Right atrium auricular region (tissue), 2 donors: ENCODE measurements at places on chromosomes 7 and 10.

- no peak for DNase-seq
These were observed 59.1 kb upstream of the PDCD4 start for GRCh38 chr10:110812583-110812982.

DNA sequence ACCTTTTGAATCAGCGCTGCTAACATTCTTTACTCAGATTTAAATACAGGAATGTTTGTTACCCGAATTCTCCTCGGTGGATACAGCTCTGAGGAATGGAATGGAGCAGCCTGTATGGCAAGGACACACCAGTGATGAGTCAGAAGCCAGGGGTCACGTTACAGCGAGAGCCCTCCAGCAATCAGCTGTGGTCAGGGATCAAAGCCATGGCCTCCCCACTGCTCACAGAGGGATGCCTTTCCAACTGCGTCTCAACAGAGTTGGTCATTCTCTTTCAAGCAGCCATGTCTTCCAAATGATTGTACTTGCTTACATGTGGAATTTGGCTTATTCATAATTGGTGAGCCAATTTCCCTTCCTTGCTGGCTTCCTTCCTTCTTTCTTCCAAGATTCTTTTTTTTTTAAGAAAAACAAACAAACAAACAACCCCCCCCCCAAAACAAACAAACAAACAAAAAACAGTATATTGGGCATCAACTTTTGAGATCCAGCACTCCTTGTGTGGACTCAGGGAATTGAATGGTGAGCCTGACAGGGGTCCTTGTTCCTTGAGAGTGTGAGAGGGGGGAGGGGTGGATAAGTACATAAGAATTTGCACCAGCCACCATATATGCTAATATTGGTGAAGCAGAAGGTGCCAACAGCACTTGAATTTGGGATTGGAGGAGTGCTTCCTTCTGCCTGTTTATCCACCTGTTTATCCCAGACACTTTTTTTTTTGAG is 100.2 kb downstream of the ATXN7L1 start:
- peak; percentile 77 for DNase-seq

GRCh38 chr10:69913606-69914382 is 112.1 kb downstream of the COL13A1 start:
- no peak for DNase-seq

- no peak for DNase-seq
These were observed 43.7 kb downstream of the CTTNBP2 start for GRCh38 chr7:117829450-117830117.

- peak; percentile 85 for DNase-seq
These were observed 70.3 kb upstream of the KMT2E start for GRCh38 chr7:104943502-104944343.

DNA sequence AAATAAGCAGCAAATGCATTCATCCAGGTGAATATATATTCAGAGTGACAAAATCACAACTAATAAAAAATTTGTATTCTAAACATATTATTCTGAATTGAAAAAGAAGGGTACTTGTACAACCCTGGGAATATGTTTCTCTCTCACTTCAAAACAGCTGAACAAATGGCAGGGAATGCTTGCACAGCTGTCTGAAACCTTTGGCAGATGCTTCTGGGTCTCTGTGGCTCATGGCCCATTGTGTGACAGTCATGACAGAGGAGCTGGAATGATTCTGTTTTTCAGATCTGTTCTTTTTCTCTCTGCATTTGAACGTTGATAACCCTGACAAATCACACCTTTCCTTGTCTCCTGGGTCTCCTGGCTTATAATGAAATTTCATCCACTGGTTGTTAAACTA is 275.7 kb upstream of the FZD1 start:
- DNase-seq: no peak

DNA sequence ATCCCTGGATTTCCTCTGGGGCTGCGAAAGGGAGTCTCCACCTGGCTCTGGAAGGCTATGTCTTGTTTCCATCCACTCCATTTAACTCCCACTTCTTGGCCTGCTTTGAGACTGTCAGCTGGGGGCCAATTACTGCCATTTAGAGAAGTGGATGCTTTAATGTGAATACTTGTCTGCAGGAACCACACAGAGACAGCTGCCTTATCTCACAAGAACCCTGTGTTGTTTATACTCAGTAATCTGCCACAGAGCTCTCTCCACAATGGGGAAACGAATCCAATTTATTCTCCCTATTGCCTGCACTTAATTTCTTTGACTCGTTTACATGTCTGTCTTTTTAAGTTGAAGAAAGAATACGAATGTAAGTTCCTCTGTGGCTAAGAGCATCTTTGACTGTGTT is 787.0 kb upstream of the C7orf33 start:
- DNase-seq: no peak

GRCh38 chr10:71700731-71701368 is 18.7 kb downstream of the C10orf105 start:
- DNase-seq: no peak

GRCh38 chr10:95539560-95540284 is 21.4 kb downstream of the SORBS1 start:
- DNase-seq: no peak

GRCh38 chr10:48551861-48552591 is 52.8 kb downstream of the ARHGAP22 start:
- DNase-seq: no peak

DNA sequence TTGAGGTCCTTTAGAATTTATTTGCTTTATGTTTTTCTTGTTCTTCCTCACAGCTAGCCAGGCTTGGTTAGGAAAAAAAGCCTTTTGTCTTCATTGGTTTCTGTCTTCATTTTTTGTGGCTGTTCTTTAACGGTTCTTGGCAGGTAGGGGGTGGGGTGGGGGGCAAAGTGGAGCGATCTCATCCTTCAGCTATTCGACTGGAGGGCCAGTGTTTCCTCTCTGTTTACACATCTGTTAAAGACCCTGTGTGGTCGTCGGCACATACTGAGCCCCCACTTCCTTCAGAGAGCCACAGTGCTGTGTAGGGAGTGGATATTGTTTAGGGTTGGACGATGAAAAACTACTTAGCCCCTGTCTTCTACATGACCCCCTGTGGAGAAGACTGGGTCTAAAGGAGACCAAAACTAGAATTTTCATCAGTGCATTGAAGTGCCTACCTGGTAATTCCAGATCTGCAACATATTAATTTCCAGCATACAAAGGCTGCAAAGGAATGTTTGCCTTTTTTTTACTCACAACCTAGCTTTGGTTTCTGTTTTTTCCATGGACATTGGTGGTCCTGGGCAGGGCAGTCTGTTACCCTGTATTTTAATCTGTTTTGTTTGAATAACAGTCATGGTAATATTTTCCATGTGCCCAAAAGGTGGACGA is 29.0 kb downstream of the PRPF18 start:
- DNase-seq: no peak

GRCh38 chr7:92306153-92306552 is 60.4 kb downstream of the ANKIB1 start:
- DNase-seq: no peak

DNA sequence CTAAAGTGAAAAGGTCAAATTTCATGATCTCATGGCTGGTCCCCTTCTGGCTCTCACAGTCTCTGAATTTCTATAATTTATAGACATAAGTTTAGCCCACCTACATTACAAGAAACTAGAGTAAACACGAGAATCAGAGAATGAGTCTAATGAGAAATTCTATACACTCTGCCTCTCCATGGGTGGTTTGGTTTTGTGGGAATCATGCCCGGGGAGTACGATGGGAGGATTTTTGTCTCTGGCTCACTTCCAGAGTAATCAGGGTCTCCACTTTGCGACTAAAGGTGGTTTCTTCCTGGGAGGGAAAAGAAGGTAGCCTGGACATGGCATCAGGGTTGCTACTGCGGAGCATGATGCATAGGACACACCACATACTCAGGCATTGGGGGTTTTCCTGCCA is 69.7 kb downstream of the MRC1 start:
- DNase-seq: no peak

GRCh38 chr7:155856656-155857055 is 44.4 kb upstream of the SHH start:
- no peak for DNase-seq

GRCh38 chr7:151381348-151382078 is 28.3 kb downstream of the WDR86 start:
- no peak for DNase-seq

- DNase-seq: no peak
These were observed 100.7 kb upstream of the DKK1 start for GRCh38 chr10:52213321-52213752.

GRCh38 chr7:155785536-155785935 is 26.7 kb downstream of the SHH start:
- DNase-seq: no peak

DNA sequence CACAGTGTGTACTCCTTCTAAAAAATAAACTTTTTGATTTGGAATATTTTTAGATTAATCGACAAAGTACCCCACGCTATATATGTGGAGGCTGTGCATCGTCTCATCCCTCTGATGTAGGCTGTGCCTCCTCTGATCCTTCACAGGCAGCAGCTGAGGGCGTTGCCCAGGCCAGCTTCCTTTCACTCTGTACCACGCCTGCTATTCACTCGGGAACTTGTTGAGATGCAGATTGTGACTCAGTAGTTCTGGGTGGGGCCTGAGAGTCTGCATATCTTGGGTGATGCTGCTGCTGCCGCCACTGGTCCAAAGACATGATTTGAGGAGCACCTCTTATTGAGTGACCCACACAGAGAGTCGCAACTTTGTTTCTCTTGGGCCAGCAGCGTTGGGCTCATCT is 7.9 kb upstream of the C10orf120 start:
- no peak for DNase-seq

DNA sequence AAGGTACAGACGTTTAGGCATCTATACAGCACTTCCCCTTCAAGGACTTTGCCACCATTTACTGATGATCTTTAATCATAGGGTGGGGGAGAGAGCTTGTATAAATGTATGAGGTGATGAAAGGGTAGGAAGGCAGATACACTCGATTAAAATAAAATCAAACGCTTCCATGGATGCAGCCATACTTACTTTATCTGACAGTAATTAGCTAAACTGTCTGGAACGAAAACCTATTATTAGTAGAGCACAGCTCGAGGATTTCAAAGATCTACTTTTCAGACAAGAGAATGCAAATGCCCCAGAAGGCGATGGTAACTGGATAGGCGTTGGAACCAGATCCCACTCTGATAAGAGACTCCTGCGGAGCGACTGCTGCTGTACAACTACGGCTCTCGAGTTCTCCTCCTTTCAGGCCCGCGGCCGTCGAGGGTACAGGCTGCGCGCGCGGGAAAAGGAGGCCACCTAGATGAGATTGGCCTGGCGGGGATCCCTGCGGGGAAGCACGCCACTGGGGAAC is 3.1 kb upstream of the NKX2-3 start:
- no peak for DNase-seq

DNA sequence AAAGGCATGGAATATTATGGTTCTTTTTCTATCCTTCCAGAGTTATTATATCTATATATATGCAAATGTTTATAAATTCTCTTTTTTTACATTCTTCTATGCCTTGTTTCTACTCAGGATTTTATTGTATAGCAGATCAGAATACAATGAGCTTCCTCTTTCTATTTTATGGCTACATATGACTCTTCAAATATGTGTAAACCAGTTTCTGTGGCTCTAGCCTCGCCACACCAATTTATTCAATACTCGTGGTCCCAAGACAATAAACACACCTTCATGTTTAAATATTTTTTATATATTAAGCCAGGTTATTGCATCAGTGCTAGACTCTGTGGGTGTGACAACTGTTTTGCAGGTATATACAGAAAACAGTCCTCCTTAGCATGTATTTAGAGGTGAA is 237.5 kb upstream of the MKLN1 start:
- no peak for DNase-seq

DNA sequence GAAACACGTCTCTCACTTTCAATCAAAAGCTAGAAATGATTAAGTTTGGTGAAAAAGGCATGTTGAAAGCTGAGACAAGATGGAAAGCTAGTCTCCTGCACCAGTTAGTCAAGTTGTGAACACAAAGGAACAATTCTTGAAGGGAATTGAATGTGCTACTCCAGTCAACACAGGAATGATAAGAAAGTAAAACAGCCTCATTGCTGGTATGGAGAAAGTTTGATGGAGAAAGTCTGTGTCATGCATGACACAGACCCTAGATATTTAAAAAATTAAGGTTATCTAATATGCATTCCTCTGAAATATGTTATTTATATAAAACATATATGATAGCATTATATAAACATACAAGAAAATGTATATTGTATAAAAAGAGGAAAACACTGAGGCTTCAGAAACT is 699.4 kb upstream of the FZD8 start:
- DNase-seq: no peak

- no peak for DNase-seq
These were observed 65.8 kb downstream of the SORCS3 start for GRCh38 chr10:104706886-104707285.

GRCh38 chr7:15326044-15326644 is 235.7 kb downstream of the AGMO start:
- no peak for DNase-seq

DNA sequence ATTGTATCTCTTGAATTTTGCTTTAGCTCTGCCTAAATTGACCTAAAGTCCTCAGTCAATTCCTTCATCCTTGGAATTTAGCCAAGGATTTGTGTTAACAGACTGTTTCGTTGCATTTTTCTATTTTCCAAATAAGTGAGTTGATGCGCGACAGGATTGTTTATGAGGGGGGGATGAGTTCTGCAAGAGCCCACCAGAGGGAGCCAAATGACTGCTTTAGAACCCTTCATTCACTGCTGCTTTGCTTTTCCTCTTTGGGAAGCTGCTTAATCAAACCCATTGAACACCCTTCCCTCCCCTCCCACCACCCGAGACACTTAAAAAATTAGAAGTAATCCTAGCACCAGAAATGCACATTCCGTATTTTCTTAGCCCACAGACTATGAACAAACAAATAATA is 33.7 kb upstream of the PTF1A start:
- no peak for DNase-seq

DNA sequence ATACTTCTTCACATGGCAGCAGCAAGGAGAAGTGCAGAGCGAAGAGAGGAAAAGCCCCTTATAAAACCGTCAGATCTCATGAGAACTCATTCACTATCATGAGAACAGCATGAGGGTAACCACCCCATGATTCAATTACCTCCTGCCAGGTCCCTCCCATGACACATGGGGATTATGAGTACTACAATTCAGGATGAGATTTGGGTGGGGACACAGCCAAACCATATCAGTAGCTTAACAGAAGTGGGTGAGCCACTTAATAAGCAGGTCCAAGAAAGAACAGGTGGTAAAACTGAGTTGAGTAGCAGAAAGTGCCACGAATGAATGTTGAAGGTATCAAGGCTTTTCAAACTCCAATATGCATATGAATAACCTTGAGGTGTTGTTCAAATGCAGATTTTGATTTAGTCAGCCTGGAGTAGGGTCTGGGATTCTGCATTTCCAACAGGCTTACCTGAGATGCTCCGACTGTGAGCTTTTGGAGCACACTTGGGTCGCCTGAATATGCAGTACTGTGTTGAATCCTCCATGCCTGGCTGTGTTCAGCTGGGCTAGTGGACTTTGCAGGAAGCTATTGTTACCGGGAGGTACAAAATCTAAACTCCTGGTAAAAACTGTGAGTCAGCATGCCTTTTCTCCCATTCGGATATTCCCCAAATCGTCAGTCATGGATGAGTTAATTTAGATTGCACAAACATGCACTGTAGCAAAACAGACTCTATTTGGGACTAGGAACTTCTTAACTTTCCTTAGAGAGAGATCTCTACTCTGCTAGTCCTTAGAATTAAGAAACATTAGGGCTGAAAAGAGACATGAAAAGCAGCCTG is 69.0 kb upstream of the PRKCQ start:
- DNase-seq: no peak
